ENCODE measurements at places on chromosomes 5 and 9.

- no peak for DNase-seq
These were observed 120.6 kb upstream of the ASTN2 start for GRCh38 chr9:117535434-117535833.

DNA sequence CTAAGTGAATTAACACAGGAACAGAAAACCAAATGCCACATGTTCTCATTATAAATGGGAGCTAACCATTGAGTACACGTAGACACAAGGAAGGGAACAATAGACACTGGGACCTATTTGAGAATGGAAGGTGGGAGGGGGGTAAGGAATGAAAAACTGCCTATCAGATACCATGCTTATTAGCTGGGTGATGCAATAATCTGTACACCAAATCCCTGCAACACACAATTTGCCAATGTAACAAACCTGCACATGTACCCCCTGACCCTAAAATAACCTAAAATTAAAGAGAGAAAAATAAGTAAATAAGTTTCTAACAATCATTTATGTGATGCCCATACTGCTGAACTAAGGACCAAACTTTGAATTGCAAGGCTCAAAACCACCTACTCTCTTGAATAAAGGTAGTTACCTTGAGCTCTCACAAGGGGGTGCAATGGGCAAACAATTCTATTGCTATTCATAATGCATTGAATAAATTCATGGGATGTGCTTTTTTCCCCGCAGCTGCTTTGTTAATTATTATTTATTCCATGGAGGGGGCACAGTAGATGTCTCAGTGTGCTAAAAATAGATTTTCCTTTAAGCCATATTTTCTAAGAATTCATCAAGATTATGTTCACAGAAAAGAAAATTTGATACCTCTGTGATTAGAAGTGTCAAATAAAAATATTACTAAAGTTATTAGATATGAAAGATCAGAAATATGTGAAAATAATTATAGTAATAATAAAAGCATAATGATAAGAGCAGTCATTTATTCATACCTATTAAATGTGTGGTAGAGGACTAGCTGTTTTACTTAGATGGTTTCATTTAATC lies 76.2 kb upstream of the PTPN3 start:
- DNase-seq, result peak; percentile 34

- DNase-seq, result no peak
These were observed 668.4 kb upstream of the FAM174A start for GRCh38 chr5:99866740-99867139.

- DNase-seq, result no peak
These were observed 7.1 kb downstream of the RXRA start for GRCh38 chr9:134333234-134333873.

GRCh38 chr5:172133359-172134029 lies 54.5 kb downstream of the STK10 start:
- DNase-seq, result no peak

DNA sequence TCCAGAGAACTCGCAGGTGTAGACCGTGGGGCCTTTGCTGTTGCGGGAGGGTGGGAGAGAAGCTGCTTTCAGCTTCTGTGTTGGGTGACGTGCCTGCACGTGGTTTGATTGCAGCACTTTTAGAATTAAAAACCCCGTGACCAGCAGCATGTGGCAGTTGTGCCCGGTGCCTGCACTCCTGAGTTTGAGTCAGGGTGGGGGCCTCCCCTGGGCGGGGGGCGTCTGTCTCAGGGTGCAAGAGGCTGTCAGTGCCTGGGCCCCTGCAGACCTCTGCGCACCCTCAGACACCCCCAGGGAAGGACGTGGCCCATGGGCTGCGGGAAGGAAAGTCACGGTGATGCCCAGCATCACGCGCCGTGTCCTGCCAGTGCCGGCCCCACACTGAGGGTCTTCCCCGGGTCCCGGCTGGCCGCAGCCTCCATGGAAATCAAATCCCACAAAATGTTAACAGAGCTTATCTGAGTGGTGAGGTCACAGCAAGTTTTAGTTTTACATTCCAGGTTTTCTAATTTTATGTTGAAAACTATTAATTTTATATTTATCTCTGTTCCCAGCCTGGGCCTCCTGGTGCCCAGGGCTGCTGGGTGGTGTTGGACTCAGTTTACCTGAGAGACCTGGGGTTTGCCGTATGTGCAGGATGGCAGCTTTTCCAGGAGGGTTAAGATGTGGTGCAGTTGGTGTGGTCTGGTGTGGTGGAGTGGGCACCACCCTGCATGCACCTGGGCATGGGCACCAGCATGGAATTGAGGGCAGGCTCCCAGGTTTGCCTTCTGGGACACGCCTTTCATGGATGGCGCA lies 33.3 kb downstream of the AHRR start:
- DNase-seq, result peak; percentile 12

GRCh38 chr9:68997666-68998065 lies 16.2 kb downstream of the PRKACG start:
- DNase-seq, result no peak

DNA sequence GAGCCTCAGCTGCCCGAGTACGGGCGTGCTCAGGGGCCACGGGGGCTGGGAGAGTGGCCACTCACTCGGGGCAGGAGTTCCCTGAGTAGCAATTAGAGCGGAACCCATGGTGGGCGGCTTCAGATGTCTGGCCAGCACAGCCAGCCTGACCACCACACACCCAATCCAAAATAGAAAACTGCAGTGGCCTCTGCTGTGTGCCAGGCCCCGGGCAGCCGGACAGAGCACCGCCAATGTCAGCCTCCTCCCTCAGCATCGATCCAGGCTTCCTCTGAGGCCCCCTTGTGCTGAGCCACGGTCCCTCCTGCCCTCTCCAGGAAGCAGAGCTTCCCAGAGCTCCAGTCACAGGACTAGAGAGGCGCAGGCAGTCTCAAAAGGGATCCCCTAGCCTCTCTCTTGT lies 2.7 kb downstream of the ADAMTS2 start:
- no peak for DNase-seq

- DNase-seq, result no peak
These were observed 24.1 kb downstream of the CARTPT start for GRCh38 chr5:71743155-71743554.

- DNase-seq, result no peak
These were observed 132.8 kb upstream of the RAI14 start for GRCh38 chr5:34523387-34523726.

GRCh38 chr9:7369384-7369821 lies 430.2 kb downstream of the DMAC1 start:
- no peak for DNase-seq

DNA sequence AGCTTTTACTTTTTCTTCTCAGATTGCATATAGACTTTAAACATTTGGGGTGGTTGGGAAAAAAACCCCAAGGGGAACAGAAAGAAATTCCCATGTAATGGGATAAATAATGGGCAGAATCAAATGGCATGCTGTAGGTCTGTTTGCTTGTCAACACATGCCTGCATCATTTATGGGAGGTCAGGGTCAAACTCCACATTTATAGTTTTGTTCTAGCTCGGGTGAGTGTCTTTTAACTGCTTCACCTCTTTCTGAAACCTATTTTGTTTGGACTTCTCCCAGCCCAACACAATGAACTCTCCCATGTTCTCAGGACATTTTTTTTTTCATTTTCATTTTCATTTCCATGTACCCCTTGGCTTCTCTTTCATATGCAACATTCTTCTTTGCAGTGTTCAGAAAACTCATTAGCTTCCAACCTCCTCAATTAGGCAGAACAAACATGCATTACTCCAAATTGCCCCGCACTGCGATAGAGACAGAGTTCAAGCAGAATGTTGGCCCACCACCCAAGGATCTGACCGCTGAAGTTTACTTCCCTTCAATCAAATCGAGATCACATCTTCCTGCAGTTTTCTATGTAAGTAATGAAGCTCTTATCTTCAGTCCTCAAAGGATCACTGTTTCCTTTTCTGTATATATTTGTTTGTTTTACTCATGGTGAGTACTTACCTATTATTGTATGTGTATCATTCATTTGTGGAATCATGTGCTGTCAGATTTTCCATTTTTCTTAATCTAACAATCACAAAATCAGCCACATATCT lies 354.6 kb downstream of the ZSWIM6 start:
- no peak for DNase-seq

DNA sequence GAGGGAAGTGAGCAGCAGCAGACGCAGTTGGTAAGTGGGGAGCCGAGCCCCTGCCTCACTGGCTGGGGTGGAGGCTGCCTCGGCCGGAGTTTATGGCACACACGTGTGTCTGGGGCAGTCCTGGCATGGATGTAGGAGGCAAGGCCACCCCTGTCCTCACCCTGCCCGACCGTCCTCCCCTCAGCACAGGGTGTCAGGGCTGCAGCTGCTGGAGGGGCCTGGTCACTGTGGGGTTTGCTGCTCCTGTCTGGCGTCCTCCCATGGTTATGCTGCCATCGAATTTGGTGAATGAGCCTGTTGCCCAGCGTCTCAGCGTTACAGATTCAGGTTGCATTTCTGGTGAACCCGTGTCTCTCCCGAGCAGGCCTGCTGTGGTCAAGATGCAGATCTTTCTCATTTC lies 32.4 kb downstream of the CEP72 start:
- DNase-seq, result no peak

DNA sequence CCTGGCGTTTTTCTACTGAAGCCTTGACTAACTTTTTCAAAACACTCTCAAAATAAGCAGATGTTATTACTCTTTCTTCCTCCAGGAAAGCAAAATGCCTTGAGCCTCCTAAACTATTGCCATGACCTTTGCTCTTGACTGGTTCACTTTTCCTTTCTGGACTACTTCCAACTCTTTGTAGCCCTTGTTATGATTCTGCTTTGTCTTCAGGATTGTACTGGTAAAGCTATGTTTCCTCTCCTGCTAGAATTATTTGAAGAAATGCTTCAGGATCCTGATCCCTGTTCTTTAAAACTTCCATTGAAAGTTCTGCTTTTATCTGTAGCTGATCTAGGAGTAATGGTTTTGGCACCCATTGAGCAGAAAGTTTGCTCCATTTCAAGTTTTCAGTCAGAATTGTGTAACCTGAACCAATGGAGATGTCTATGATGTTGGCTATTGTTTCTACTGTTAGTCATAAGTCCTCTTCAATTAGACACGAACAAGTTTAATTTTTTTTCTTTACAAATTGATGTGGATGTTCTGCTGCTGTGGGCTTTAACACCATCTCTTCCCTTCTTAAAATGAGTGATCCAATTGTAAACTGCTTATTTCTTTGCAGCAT lies 1356.4 kb downstream of the EFNA5 start:
- no peak for DNase-seq

GRCh38 chr5:133736512-133736911 lies 124.2 kb upstream of the FSTL4 start:
- no peak for DNase-seq

DNA sequence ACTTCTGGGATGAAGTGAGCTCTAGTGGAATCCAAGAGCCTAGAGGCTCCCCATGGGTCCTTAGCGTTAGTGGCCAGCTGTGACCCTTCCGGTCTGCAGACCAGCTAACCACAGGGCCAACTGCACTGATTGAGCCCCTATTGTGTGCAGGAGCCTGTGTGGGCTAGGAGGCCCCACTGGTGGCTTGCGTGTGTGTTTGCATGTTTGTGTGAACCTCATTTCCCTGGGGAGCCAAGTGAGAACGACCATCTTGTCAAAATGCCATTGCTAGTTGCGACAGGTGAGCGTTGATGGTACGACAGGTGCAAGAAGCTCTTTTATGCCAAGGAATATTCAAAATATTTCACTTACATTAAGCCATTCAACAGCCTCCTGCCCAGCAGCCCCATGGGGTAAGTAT lies 44.1 kb upstream of the ANKRD33B start:
- DNase-seq, result no peak

DNA sequence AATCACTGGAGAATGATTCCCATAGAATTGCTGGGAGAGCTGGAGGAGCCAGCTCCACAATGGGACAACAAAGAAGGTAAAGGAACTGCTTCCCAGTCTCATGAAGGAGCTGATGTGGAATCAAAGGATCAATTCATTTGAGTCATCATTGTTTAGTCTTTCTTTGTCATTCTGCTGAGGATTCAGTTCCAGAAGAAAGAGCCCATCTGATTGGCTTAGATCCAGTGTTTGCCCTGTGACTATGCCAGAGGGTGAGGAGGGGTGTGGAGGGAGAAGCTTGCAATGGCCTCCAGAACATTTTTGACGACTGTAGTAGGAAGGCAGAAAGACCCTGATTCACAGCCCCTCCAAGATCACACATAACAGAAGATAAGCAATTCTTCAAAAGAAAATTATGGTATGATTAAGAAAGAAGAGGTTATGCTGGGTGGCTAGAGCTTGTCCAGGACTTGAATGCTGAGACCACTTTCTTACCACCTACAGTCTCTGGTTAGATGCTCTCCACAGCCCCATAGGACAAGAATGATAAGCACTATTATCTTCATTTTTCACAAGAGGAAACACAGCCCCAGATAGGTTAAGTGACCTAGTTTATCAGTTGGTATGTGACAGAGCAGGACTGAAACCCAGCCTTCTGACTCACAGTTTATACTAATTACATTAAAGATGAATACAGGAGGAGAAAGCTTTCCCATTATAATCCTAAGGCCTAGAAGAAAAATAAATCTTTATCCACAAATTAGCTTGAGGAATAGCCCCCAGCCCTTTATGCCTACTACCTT lies 363.1 kb downstream of the PRELID2 start:
- DNase-seq, result no peak

DNA sequence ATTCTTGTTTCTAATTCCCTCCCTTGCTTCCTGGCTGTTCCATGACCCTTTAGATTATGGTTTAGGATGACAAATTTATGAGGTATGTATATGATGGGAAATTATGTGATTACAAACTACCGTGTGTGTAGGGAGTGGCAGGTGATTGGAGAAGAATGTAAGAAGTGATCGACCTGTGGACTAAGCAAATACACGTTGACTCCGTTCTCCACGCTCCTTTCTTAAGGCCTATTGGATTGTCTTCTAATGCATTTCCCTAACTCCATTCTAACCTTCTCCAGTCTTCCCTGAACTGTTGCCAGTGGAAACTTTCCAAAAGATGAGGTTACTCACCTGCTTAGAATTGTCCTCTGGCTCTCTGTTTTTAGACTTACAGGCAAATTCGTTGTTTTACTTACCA lies 36.6 kb downstream of the MVB12B start:
- DNase-seq, result no peak

- DNase-seq, result peak; percentile 56
These were observed 16.9 kb downstream of the RAD1 start for GRCh38 chr5:34898258-34898895.

DNA sequence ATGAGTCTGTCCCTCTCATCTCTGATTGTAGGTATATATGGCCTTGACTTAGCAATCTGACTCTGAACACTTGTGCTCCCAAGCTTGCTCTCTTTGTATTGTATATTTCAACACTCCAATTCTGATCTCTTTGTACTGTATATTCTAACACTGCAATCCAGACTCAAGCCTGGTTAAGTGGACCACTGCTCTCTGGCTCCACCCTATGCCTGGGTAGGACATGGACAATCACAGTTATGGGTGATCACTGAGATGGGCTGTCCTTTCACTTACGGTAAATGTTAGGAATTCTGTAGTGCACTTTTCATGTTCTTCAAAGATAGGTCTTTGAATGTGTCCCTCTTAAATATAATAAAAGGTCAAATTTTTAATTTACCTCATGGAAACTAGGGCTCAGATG lies 165.1 kb downstream of the TLR4 start:
- no peak for DNase-seq
